ENCODE measurements at places on chromosomes 4 and X. TPM values are rescaled to one million over a fixed set of nuclear protein-coding genes. Genes with fewer than 3 reads are reported as not detected.

The TLR8 gene
- 1.8 TPM for polyA plus RNA-seq

GRCh38 chr4:141016117-141016798 lies 117.0 kb downstream of the RNF150 start:
- no peak for DNase-seq

The CENPVL1 gene
- polyA plus RNA-seq: not detected

The SLC26A1 gene
- polyA plus RNA-seq: 0.20 TPM

The ZXDB gene
- polyA plus RNA-seq: 6.8 TPM

DNA sequence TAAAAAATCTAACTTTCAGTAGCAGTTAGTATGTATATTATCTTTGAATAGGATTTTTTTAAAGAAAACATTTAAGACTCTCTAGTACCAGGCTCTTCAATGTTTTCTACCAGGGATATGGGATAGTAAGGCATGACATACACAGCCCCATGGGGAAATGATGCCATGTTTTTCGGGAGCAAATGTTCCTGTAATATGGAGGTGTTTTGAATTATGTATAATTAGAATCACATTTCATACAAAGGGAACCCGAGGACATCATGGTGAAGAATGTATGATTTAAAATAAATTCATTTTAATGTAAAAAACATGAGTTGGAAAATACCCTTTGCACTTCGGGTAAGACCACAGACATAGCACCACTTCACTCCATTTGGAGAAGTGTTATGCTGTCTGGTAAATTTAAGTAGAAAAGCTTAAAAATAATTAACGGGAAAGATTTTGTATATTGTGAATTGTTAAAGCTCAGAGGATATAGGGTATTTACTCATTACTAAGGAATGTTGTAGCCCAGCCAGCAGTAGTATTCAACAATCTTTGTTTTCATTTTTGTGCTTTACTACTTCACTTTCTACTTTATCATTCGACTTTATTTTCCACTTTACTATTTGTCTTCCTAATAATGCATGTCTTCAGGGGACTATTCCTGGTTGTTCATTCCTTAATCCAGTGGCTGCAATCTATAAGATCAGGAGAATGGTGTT lies 2050.7 kb downstream of the ARAP2 start:
- DNase-seq: no peak

GRCh38 chrX:46727441-46727840 lies 31.5 kb downstream of the SLC9A7 start:
- DNase-seq: no peak

The RTL3 gene
- 0.03 TPM for polyA plus RNA-seq

The GDPD2 gene
- 0.15 TPM for polyA plus RNA-seq

GRCh38 chrX:66164470-66164869 lies 423 bp downstream of the HEPH start:
- no peak for DNase-seq

DNA sequence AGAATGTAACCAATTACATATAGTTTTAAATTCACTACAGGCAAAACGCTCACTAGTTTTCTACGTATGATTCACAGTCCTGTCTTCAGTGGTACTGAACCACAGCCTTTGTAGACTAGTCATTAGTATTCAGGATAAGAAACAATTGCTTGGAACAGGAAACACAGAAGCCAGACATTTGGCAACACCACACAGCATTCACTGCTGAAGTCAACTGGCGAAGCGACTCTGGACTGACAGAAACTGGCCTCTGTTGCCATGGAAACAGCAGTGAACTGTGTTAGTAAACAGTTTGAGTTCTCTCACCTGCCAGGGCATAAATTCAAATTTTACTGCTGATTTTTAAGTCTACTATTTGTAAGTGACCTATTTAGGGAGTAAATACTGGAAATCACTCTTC lies 57.6 kb downstream of the MAPK10 start:
- DNase-seq: peak; percentile 71

Measured in urinary bladder (tissue), 4 donors.